T-helper 2 cell (primary cell): ENCODE measurements at places on chromosomes 7 and 10.

GRCh38 chr10:132381741-132382140 is 15.3 kb upstream of the PWWP2B start:
- peak; percentile 75 for DNase-seq

DNA sequence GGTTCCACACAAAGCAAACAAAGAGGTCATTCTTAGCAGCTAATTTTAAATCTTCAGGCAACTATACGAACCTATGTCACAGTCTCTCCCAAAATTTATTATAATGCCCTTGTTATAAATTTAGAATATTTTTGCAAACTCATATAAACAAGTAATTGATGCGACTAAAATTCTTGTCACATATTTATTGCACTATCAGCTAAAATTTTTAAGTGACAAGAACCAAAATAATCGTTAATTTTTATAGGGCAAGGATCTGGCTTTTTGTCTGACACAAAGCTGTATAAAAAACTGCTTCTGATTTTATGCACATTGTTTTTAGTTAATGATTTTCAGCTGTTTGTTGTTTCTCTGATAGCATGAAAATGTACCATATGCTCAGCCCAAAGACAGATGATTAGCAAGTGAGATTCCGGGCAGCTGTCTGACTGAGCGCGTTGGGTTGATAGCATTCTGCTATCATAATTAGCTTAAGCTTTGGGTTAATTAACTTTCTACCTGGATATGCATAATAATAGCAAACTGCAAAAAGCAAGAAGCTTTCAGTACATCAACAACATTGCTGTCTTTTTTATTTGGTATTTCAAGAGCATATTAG is 136.0 kb downstream of the MGMT start:
- no peak for DNase-seq

- DNase-seq: no peak
These were observed 3.5 kb upstream of the BMPER start for GRCh38 chr7:33901847-33902246.

DNA sequence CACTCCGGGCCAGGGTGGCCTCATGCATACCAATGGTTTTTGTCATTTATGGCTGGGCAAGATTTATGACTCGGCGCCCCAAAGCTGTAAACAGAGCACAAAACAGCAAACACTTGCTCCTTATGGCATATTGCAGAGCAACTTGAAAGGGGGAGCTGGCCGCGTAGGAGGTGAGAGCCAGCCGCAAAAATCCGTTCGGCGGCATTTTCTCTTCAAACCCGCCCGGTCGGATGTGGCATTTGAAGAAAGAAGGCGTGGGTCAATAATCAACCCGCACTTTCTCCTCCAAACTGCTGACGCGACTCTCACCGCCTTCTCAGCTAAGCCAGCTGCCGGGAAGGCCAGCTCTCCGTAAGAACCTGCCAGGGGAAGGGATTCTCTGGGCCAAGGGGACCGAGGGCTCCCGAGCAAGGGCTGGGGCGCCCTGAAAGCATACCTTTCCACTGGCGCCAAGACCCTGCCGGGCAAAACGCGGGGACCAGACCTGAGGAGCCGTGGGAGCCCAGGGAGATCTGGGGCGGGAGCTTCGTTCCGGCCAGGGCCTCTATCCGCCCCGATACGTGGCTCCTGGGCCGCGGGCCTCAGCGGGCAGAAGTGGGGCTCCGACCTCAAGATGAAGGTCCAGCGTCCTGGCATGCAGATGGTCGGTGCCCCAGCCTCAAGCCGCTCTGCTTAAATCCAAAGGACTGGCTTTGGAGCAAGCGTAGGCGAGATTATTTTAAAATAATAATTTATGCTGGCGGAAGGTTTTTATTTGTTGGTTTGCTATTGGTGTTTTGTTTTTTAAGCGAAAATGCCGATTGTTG is 12.9 kb upstream of the HOXA2 start:
- DNase-seq: no peak

- no peak for DNase-seq
These were observed 17.2 kb downstream of the RBM20 start for GRCh38 chr10:110661292-110661691.

DNA sequence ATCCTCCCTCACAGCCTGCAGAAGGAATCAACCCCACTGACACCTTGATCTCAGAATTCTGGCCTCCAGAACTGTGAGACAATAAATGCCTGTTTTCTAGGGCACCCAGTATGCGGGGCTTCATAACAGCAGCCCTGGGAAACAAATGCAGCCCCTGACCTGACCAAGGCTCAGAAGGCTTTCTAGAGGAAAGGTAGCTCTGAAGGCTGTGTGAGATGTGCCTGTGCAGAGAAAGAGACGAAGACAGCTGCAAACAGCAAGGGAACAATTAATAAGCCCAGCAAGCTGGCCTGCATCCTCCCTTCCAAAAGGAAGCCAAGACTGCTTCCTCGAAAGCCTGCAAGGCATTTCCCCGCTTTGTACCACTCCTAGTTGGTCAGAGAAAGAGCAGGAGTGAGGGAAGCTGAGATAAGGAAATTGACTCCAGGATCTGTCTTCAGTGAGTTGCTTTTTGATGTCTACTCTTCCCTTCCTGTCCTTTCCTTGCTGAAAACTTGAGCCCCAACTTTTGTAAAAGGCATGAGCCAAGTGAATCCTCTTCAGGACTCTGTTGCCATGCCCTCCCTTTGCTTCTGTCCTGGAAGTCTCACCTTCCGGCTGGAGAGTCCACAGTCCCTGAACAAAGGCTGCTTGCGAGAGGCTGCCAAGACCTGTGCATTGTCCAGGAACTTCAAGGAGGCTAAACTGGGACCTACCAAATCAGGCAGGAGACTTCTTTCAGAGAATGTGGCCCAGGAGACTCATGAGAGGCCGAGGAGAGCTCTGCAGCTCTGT is 71.2 kb upstream of the ARID5B start:
- DNase-seq: no peak

DNA sequence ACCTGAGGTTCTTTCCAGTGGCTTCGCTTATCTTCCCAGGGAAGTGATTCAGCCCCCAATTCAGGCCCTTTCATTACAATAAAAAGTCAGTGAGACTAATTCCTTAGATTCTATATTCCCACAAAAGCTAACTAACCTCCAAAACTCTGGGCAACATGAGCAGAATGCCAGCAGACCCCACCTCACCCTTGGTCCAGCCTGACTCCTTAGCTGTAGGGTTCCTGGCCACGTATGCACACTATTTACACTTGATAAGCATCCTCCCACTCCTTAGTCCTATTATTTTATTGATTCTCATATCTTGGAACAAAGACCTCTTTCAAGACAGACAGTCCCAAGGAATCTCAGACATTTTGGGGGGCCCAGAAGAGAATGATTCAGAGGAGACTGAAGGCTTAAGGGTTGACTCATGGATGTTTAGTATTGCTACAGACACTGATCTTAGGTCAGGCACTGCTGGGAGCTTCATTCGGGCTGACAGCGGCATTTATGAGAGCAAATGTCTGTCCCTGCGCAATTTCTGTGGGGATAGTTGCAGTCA is 162.6 kb upstream of the GDF10 start:
- DNase-seq: no peak

GRCh38 chr7:93817004-93817403 is 73.5 kb downstream of the TFPI2 start:
- no peak for DNase-seq

GRCh38 chr7:12961910-12962480 is 274.6 kb downstream of the ARL4A start:
- no peak for DNase-seq

GRCh38 chr10:93790439-93790838 is 32.7 kb downstream of the LGI1 start:
- DNase-seq: no peak

GRCh38 chr10:102453502-102453901 is 2.2 kb upstream of the C10orf95 start:
- no peak for DNase-seq

DNA sequence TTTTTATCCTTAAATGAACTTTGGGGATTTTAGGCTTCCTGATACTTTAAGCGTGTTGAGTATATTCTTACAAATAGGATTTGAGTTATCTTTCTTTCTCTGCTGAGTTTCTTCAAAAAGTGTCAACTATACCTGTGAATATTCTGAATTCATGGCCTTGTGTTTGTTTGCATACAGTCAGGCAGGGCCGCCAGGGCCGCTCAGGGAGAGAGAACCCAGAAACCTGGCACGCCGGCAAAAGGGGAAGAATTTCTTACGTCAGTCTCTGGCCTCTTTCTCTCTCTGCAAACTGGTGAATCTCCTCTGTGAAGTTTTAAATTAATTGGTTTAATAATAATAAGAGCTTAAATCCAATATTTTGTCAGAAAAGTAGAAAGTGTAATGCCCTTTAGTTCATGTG is 29.3 kb upstream of the BNIP3 start:
- DNase-seq: no peak

DNA sequence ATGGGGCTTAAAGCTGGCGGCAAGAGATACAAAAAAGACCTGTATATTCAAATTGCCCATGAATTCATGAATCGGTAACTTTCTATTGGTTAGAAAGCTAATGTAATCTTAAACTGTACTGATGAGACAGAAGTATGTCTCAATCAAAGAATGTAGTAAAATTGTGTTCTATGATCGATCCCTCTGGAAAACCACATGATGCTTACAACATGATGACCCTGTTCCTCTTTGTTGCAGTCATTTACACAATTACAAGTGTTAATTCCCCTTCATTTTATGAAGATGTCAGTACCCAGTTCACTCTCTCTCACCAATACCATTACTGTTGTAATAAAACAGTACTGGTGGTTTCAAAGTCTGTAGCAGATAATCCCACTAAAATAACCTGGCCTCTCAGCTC is 10.1 kb downstream of the KIF5B start:
- no peak for DNase-seq

DNA sequence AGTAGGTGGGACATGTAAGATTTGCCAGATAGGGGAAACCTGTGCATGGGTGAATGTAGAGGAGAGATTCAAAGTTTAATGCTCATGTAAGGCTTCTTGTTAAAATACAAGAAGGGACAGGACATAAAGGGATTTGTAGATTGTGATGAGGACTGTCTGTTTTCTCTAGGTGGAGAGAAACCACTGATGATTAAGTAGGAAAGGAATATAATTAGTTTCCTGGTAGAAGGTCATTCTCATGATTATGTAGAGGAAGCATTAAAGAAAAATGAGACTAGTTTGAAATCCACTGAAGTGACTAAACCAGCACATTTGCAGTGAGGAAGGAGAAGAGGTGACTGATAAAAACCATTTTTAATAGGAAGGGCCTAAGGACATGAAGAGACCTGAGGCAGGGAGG is 19.6 kb upstream of the MACC1 start:
- DNase-seq: no peak

- no peak for DNase-seq
These were observed 1226.4 kb downstream of the XPNPEP1 start for GRCh38 chr10:108696792-108697477.

- DNase-seq: no peak
These were observed 142.9 kb upstream of the PCGF5 start for GRCh38 chr10:91077549-91078071.

GRCh38 chr10:72035252-72035887 is 53.0 kb downstream of the SPOCK2 start:
- DNase-seq: no peak

- no peak for DNase-seq
These were observed 27.7 kb downstream of the PLXNA4 start for GRCh38 chr7:132548489-132549078.

GRCh38 chr10:96298362-96298761 is 5.9 kb upstream of the DNTT start:
- DNase-seq: no peak

DNA sequence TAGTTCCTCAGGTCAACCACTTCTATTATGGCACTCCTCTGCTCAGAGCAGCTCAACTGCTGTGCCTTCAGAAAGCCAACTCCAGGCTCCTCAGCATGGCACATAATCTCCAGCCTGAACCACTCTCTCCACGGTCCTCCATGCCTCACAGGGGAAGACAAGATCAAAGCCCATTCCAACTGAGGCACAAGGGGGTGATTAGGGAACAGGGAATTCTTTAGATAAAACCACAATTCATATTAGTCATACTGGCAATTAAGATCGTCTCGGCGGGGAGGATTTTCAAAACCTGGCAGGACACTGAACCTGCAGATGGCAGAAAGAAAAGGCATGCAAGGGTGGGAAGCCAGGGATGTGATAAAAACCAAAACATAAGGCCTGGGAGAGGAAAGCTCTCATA is 361.6 kb downstream of the FGFR2 start:
- DNase-seq: no peak

GRCh38 chr7:38512704-38513103 is 118.5 kb downstream of the AMPH start:
- DNase-seq: no peak

DNA sequence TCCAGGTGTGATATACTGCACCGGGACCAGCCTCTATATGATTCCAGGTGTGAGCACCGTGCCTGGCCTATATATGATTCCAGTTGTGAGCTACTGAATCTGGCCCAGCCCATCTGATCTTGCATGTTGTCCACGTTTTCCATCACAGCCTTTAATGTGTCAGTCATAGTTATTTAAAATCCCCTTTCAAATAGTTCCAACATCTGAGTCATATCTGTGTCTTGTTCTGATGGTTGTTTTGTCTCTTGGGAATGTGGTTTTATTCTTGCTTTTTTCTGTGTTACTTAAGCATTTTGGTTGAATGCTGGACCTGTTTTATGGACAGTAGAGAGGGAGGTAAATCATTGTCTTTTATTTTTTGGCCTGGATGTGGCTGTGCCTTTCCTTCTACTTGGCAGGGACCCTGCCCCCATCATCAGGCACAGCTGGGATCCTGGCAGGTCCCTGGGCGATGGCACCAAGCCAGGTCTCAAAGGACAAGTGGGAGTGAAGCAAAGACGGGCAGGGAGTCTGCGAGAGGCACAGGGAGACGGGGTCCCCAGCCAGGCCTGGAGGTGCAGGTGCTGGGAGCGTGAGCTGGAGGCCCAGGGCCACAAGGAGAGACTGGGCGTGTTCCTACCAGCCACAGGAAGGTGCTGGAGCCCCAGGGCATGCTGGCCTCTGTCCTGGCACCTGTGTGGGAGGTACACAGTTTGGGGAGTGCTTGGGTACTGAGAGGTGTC is 94.7 kb downstream of the DYNC2I1 start:
- DNase-seq: no peak

GRCh38 chr7:44189286-44189992 is at the start of gene GCK:
GCK (minus strand) TSS chr7:44189439; CDS start chr7:44188953, 486 bp downstream.
- DNase-seq: no peak

DNA sequence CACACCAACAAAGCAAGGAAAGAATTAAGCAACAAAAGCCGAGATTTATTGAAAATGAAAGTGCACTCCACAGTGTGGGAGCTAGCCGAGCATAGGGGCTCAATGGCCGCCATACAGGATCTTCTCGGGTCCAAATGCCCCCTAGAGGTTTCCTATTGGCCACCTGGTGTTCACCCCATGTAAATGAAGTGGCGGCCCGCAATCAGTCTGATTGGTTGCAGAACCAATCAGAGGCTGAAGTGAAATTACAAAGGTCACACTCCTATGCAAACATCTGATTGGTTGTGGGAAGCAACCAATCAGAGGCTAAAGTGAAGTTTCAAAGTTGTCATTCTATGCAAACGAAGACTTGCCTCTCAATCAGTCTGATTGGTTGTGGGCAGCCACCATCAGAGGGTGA is 61.8 kb upstream of the SLC35B4 start:
- DNase-seq: no peak
